Effector CD8-positive, alpha-beta T cell (primary cell): ENCODE measurements at places on chromosomes 3 and 15.

GRCh38 chr3:23889386-23889785 is 27.4 kb downstream of the NKIRAS1 start:
- DNase-seq: no peak

GRCh38 chr3:125039131-125040100 is 16.4 kb downstream of the HEG1 start:
- no peak for DNase-seq

DNA sequence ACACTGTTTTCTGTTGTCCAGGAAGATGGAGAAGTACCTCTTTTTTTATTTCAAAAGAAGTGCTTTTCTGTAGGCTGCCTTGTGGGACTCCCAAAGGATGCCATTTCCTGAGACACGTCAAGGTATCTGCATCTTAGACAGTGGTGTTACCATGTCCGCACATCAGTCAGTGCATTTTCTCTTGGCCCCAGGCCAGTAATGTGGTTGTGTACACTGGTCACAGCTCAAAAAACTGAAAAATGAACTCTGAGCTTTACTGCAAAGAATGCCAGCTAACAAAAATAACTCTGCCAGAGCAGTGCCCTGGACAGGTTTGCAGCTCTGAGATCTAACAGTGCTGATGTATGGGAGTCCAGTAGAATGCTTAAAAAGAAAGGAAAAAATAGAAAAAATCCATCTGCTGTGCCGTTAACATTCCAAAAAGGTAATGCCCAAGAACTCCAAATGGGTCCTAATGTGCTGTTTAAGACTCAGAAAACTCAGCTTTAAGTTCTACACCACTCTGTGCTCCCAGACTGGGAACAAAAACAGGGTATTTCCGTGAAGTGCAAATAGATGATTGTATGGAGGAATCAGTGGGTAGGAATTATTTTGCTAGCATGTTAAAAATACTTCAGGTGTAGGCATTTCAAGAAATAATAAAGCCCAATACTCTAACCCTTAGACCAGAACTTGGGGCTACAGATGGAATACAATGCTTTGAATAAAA is 315.9 kb downstream of the FEZF2 start:
- DNase-seq: no peak

DNA sequence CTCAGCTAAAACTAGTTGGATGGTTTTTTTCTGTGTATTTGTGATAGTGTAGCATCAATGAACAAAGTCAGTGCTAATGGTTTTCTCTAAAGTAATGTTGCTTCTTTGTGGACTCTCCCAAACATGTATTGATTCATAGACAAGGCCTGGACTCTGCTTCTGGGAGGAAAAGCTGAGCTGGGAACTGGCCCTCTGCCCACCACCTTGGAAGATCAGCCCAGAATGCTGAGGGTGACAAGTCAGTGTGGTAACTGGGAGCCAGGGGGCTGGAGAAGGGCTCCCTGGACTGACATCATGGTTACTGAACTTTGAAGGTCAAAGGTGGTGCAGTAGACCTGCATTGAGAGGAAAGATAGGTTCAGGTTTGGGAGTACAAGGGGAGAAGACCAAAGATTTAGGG is 3.0 kb downstream of the ARHGAP31 start:
- no peak for DNase-seq

DNA sequence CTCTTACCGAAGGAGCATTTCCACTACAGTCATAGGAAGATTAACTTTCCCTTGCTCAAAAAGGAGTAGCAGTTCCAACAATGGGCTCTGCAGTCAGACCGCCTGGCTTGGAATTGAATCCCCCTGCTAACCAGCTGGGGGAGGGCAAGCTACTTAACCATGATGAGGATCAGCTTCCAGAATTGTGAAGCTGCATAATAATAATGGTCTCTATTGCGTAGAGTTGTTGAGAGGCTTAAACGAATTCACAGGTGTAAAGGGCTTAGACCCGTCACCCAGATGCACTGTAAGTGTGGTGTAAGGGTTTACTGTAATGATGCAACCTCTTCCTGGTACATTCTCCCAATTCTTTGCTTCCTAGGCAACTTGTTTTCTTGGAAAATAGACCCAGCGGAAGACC is 185.2 kb upstream of the RGMA start:
- no peak for DNase-seq

DNA sequence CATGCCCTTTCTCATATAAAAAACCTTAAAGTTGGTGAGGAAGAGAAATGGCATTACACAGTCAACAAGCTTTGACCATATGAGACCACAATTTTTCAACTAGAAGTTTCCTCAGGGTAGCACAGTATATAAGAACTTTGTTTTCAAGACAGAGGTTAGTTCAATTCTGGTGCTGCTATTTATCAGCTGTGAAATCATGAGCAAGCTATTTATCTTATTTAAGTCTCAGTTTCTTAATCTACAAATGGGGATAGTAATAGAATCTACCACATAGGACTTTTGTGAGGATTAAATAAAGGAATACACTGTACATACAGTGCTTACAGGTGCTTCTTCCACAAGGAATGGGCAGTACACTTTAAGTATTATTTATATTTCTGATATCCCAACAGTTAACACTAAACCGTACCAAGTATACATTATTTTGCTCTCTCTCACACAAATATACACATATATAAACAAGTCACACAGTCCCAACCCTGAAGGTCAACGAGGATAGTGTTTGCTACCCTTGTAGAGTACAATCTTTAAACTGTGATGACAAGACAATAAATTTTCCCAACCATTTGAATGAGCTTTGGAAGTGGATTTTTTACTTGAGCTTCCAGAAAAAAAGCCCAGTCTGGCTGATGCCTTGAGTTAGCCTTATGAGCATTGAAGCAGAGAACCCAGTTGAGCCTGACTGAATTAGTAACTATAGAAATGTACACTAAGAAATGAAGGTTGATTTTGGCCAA is 178.8 kb downstream of the TNIK start:
- no peak for DNase-seq

- no peak for DNase-seq
These were observed 98.9 kb upstream of the TJP1 start for GRCh38 chr15:29921130-29921601.
